ENCODE measurements at places on chromosomes 2 and 18.

DNA sequence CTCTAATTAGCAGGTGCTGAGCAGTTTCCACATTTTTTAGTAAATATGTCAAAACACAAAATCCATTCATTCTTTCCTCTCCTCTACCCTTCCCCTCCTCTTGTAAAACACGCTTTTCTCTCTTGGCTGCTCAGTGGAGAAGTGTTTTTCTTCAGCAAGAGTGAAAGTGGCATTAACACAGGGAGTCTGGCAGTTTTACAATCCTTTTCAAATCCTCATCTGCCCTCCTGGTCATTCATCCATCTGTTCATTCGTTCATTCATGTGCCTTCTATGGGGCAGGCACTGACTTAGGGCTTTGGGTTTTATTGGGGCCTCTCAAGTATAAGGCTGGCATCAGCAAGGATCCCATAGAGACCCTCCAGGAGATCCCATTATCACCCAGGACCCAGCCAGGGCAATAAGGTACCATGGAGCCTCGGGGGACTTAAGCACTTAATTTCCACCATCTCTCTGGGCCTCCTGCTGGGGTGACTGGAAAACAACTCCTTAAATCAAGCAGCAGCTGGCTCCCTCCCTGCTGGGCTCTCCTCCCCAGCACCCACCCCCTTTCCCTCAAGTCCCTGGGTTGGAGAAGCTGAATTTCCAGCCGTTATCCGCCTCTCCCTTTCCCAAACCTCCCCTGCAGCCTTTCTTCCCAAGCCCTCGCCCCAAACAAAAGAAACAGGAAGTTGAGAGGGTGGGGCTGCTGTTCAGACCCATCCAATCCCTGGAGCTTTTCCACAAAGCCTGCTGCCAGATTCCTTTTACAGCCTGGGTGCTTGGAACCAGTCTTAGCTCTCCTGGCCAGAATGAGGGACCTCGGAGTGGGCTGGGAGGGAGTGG is 32.6 kb downstream of the MARCHF4 start:
- DNase-seq = no peak

DNA sequence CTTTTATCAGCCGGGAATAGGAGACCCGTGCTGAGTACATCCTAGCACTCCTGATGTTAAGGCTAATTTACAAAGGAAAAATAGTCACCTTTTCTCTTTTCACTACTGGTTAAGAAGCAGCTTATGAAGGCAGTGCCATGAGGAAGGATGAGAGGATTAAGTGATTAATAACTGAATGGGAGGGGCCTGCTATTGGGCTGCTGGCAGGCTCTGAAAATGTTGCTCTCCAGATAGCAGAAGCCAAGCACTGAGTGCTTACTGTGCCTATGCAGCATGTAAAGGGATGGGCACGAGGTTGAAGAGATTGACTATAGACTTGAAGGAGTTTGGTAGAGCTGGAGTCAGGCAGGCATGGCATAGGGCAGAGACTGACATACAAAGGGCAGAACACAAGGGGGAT is 282.4 kb upstream of the THSD7B start:
- no peak for DNase-seq

- no peak for DNase-seq
Observed at GRCh38 chr2:164717000-164717803, 95.9 kb upstream of the GRB14 start.

DNA sequence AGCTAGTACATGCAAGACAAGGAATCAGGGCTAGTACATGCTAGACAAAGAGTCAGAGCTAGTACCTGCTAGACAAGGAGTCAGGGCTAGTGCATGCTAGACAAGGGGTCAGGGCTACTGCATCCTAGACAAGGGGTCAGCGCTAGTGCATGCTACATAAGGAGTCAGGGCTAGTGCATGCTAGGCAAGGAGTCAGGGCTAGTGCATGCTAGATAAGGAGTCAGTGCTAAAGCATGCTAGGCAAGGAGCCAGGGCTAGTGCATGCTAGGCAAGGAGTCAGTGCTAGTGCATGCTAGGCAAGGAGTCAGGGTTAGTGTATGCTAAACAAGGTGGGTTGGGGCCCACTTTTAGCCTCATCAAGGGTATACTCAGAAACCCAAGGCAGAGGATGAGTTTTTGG is 90.1 kb upstream of the FAM136A start:
- DNase-seq = no peak

DNA sequence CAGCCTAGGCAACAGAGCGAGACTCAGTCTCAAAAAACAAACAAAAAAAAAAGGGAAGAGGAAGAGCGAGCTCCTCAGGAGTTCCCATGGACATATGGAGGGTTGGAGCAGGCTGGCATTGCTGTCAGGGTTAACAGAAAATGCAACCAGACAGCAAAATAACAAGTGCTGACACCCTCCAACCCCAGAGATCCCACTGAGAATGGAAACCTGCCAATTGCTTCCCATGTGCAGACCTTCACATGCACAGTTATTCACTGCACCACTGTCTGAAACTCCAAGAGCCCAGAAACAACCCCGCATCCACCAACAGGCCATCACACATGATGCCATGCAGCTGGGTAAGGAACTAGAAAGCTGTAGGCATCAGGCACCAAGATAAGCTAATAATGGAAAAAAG is 43.5 kb downstream of the TFCP2L1 start:
- DNase-seq = no peak

GRCh38 chr2:45643095-45643494 is 8.4 kb upstream of the PRKCE start:
- DNase-seq = no peak

DNA sequence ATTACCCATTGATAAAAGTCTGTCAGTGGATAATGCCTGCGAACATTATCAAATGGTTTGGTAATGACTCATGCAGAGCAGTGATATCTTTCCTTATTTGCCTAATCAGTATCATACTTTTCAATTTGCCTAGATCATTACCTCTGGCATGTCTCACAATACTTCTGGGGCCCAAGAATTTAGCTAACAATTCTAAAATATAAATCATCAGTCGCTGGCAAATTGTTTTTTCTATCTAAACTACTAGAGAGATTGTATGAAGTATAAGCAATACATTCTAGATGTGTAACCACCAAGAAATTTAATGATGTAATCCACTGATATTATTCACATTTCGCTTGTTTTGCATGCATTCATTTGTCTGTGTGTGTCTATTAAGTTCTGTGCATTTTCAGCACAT is 191.2 kb upstream of the CDH19 start:
- DNase-seq = no peak

DNA sequence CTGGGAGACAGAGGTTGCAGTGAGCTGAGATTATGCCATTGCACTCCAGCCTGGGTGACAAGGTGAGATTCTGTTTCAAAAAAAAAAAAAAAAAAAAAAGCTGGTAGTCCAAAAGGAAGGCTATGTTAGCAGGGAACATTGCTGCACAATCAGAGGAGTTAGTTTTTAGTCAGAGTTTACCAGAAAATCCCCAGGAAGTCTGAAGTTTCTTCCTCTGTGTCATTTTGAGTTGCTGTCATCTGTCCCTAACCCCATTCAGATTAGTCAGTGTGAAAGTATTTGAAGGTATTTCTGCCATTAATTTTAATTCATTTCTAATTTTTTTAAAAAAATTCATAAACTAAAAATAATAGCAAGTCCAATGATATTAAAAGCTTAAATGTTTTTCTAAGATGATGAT is 33.5 kb upstream of the CERS6 start:
- DNase-seq = no peak

DNA sequence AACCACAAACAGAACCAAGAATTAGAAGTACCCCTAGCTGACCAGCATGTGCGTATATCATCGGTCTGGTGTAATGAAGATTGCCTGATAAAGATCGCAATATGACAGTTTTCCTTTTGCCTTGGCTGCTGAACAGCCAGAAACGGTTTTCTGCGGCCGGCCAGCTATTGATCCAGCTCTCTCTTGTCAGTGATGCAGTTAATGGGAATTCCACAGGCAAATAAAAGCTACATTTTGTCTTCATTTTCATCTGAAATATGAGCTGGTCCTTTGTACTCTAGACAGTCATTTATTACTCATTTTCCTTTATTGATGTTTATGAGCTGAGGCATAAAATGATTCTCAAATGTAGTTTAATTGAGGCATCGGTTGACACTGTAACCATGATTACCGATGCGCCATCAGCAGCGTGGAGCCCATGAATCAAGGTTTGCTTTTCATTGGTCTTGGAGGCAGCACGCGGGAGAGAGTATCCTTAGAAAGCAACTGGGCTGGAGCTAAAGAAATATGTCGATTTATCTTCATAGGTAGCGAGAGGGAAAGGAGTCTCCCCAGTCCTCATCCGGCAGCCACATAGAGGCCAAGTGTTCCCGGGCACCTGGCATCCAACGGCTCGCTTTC is 535.2 kb downstream of the GALR1 start:
- no peak for DNase-seq

DNA sequence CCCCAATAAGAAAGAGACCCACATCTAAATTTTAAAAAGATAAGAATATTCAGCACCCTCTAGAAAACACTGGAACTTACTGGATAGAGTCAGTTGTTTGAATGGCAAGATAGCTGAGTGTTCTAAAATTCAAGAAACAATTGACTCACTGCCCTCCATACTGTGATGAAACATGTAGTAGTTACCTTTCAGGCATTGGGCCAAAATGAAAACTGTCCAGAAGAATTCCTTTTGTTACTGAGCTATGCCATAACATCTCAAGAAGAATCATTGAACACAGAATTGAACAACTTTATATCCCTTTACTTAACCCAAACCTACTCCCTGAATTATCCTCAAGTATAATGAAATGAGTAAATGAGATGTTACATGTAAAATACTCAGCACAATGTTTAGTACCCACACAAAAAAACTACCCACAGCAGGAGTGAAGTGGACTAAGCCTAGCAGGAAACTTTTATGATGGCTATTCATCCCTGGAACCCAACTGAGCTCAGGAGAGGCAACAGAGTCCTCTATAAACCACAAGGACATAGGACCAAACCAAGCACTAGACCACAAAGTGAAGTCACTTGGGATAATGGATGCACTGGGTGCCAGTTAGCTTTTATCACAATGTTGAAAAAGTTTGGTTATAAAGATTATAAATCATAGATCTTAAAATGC is 32.7 kb downstream of the RBM43 start:
- no peak for DNase-seq

DNA sequence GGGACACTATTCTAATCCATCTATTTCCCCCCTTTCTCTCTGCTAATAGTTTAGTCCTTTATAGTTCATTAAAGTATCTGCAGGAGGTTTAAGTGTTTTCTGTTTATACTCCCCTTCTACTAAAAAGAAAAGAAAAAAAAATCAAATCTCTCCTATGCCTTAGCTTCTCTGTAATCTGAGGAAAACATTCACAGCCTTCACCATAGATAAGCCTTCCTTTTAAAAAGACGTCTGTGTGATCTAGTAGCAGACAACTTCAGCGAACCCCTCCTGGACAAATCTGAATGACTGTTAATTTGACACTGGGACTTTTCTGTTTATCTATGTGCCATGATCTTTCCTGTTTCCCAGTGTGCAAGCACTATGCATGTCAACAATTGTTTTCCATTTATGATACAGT is 70.4 kb upstream of the CDH19 start:
- no peak for DNase-seq

- DNase-seq = no peak
Observed at GRCh38 chr2:68414876-68415275, 49.8 kb downstream of the PLEK start.

DNA sequence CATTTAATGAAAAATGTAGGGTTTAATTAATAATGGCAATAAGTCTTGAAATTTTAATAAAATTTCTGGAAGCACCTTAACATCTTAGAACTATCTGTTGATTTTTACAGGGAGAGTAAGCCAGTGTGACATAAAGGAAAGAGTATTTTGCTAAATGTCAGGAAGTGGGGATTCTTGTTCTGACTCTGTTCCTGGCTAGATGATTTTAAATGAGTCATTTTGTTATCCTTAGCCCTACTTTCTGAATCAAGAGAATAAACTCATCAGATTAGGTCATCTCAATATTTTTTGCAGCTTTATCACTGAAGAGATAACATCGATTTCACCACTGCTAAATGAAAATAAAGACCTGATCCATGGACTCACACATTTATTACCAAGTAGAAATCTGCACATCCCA is 377.5 kb upstream of the CYRIA start:
- DNase-seq = no peak

DNA sequence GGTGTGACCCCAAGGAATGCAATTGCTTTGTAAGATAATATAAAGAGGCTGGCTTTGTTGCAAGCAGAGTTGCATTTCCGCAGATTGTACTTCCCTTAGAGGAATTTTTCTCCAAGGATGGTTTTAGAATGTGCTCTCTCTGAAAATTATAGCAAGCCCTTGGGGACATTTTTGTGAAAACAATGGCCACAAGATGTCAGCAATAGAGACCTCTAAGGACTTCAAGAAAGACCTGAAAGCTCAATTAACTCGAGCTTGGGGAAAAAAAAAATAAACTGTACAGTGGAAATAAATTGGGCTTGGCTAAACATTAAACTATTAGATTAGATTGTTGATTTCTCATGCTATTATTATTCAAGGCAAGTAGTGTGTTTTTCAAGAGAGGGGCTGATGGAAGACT is 81.3 kb upstream of the KYNU start:
- DNase-seq = no peak

GRCh38 chr18:13386891-13387801 is 168.6 kb downstream of the LDLRAD4 start:
- no peak for DNase-seq

GRCh38 chr2:102509749-102510148 is 36.7 kb downstream of the SLC9A4 start:
- no peak for DNase-seq

DNA sequence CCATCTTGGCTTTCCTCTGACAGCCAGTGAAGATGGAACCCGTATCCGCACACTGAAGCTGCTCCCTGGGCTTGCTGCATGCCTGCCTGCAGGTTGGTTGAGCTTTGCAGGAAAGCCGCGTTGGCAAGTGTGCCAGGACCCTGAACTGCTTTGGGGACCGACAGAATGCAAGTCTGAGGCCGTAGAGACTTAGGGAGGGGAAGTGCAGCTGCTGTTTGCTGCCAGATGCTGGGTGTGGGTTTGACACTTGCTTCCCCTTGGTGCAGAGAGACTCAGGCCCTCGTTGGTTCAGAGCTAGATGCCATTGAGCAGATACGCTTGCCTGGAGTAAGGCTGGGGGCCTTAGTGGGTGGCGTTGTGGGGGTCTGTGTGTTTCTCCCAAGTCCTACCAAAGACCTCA is 13.1 kb upstream of the PHLPP1 start:
- no peak for DNase-seq

DNA sequence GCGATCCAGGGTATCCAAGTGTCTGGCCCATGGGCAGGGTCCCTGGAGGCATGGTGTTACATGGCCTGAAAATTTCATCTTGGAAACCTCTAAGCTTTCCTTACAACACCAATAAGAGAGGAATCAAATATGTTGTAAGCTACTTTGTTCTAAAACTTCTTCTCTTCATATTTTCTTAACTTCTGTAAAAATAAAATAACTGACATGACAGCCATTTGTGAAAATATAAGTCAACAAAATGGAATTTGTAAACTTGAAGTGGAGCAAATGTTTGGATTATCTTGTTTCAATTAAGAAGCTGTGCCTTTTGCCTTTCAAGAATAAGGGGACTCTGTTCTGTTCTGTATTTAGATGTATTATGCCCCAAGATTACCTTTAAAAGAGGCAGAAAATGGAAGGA is 319.7 kb downstream of the LPIN1 start:
- DNase-seq = no peak

- no peak for DNase-seq
Observed at GRCh38 chr2:65358678-65359400, 73.6 kb downstream of the SPRED2 start.

- DNase-seq = no peak
Observed at GRCh38 chr2:233811087-233811486, 33.0 kb downstream of the MROH2A start.

All from NK-92 treated with Interleukin-12 subunit alpha and Interleukin-12 subunit beta, amount 100 ng/mL, for 24 hours (cell line).